Nucleus accumbens (tissue), 56 donors: ENCODE measurements at places on chromosomes 5 and 9.

- no peak for DNase-seq
Measured at GRCh38 chr5:79329453-79329852, 93.5 kb downstream of the JMY start.

- no peak for DNase-seq
Measured at GRCh38 chr9:34984049-34984448, 5.5 kb upstream of the DNAJB5 start.

DNA sequence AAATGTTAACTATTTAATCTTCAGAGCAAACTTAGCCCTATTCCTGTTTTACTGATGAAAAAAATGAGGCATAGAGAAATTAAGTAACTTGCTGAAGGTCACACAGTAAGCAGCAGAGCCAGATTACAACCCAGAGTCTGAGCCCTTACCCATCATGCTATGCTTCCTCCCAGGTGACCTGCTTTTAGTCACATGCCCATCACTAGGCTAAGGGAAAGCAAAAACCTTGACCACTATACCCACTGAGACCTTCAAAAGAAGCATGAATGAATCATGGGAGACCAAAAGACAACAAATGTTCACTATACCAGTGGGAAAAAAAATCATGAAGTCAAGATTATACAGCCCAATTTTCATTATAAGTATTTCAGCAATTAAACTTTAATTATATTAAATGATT, 5.3 kb upstream of the HAUS6 start:
- DNase-seq = no peak

DNA sequence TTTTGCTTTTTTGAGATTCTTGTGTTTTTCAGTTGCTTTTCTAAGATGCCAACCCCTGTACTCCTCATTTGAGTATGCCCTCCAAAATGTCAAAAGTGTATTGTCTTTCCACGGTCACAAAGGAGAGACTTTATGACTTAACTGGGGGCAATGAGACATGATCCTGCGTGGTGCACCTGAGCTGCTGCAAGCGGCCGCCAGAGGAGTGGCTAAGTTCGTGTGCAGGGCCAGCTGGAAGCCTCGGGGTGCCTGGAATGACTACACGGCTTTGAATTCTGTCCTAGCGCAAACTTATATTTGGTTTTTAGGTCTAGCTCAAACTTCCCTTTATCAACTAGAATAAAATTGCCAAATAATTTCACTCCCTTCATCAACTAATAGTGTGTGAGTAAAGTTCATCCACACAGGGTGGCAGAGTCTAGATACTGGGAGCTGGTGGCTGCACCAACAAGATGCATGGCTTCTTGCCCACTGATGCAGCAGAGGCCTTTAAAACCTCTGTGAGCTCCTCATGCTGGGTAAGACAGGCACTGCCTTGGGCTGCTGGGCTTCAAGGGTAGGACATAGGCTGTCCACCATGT, 4.7 kb downstream of the GADD45G start:
- no peak for DNase-seq

DNA sequence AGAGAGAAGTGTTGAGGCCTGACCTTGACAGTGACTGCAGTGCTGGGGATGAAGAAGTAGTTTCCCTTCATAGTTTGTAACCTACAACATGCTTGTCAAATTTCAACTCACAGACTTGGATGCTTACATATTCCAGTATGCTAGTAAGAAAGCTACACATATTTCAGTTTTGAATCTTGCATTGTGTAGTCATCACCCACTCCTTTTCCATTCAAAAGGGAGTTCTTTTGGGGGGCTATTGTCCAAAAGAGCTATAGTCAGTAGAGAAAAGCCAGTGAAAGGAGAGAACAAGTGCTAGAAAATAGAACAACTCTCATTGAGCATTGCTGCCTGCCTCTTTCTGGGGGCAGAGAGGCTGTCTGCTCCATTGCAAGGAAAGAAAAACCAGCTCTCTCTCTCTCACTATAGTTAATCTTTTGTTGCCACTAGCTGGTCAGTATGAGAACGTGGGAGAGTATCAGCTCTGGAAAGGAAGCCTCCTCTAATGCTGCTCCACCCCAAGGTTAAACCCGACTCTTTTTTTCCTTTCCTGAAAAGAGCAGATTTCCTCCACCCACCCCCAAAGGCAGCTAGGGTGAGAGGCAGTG, 7.3 kb downstream of the ASTN2 start:
- no peak for DNase-seq

GRCh38 chr5:38731461-38731860, 114.4 kb upstream of the OSMR start:
- DNase-seq = no peak

GRCh38 chr9:121972501-121972981, 120.6 kb downstream of the TTLL11 start:
- no peak for DNase-seq

- no peak for DNase-seq
Measured at GRCh38 chr9:105708405-105708804, 14.1 kb downstream of the TMEM38B start.

DNA sequence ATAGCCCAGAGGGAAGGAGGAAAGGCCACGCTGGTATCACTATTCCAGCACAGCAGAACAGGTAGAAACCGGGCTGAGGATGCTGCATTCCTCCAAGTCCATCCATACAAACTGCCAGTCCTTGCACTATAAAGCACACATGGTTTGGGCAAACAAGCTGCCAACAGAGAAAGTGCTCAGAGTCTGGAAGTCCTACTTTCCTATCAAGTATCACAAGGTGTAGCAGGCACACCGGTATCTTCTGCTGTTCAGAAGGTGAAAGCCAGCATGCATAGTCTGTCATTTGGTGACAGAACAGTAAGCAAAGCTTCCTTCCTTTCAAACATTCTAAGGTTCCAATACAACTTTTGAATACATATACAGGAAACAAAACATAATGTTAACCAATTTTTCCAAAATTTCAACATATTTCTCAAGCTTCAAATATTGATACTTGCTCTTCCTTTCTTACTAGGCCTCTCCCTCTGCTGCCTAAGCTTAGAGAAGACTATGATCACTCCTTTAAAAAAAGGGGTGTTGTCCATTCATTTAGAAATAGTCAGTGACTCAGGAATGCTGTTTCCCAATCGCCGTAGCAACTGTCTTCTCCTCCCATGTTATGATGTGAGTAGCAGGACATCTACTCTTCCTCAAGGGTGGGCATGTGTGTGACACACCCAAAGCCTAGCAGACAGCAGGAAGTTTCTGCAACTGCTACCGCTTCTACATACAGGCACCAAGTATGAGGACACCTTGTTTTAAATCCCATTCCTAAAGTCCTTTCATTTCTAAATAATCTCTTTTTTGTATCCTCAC, 14.7 kb downstream of the DIAPH1 start:
- DNase-seq = no peak

GRCh38 chr9:101664453-101664852, 69.7 kb upstream of the PPP3R2 start:
- no peak for DNase-seq

DNA sequence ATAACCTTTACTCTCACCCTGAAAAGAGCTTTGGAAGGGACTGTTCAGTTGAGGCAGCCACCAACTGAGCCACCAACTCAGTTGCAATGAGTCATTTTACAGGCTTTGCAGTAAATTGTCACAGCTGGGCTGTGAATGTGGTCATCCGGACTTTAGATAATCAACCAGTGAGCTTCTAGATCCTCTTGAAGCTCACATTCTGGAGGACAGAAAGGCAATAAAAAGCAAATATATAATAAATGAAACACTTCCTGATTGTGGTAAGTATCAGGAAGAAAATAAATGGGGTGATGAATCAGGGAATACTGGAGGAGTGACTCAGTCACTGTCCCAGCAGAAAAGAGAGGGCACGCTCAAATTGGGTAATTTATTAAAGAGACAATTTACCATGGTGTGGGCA, 13.2 kb upstream of the C5orf58 start:
- no peak for DNase-seq

- DNase-seq = no peak
Measured at GRCh38 chr9:120307599-120307998, 272.4 kb downstream of the CDK5RAP2 start.

GRCh38 chr9:104896131-104896530, 31.8 kb downstream of the ABCA1 start:
- DNase-seq = no peak

DNA sequence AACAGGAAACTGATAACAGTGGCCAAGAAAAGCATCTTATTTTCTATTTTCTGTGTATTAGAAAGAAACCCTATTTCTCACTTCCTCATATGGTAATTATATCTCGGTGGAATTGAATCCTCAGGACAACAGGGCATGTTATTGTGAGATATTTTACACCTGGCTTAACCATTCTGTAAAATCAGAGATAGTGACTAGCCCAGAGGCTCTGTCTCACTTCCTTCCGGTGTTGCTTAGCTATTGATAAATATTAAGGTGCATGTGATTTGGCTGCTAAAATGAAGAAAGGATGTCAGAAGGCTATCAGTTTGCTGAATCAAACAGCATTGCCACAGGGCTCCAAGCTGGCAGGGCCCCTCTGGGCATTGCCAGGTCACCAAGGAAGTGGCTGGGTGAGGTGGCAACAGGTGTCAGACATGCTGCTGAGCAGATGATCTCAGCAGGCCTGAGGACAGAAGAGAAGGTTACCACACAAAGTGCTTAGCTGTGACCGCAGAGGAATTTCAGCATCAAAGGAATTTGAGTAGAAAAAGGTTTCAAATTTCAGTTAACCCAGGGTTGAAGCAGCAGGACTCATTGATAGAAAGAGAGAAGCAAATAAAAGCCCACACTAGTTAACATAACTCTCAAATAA, 330.7 kb downstream of the PDE4D start:
- DNase-seq = no peak

- no peak for DNase-seq
Measured at GRCh38 chr5:170342153-170342725, 44.7 kb upstream of the LCP2 start.
